ENCODE measurements at places on chromosomes 11 and 22. TPM values are rescaled to one million over a fixed set of nuclear protein-coding genes. Genes with fewer than 3 reads are reported as not detected.

DNA sequence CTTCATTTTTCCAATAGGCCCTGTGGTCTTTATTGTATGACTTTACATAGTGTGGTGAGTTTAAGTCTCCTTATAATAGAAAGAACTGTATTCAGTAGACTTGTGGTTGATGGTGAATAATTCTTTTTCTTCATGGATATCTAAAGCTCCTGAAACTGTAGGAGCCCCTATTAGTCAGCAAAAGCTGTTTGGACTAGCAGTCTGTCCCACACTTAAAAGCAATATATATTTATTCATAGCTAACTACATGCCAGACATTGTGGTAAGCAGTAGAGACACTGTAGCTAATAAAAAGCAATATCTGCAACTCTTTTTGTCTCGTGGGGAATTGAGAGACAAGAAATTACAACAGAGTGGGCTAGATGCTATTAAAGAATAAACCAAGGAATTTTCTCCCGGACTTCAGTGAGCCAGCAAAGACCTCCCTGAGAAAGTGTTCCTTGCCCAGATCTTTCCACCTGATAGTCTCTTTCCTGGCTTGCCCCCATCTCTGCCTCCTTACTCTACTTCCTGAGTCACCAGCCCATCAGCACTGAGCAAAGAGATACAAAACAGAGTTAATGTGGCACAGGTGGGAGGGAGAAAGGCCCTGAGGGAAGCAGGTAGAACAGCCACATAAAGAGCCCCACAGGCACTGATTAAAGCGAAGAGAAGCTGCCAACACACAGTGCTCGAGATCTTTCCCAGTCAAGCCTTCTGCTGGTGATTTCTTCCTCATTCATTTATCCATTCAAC is 1.4 kb upstream of the OR52W1 start:
- H3K4me3 ChIP-seq = no peak overlapping the region
- no peaks in the 10 kb centered on the region for H3K4me1 ChIP-seq
- H3K36me3 ChIP-seq = no peaks in the 10 kb centered on the region
- H3K27ac ChIP-seq = no peak overlapping the region
- no peak for DNase-seq

The LRP5 gene
- total RNA-seq = 19.2 TPM

The GGTLC2 gene
- total RNA-seq = not detected

DNA sequence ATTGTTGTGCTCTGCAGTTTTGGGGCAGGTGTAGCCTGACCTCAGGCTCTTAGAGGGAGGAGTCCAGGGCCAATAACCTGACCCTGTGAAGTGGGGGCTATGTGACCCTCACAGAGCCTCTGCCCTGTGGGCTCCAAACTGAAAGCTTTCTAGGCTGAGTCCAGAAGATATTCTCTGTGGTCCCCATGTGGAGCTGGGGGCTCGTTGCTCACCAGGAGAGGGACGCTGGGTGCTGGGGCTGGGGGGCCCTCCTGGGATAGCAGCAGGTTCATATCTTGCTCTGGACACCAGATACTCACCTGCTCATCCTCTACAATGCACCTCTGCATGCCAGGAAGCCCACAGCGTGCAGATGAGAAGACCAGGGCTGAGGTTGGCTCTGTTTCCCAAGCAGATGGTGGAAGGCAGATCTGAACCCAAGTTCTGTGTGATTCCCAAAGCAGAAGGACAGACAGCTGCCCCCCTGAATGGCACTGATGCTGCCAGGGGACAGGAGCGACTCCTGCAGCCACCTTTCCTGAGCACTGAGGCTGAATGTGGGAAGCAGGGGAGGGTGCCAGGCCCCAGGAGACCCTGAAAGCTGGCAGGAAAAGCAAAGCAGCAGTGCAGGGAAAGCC is 1022.0 kb downstream of the TBC1D22A start:
- DNase-seq = no peak
- no peak overlapping the region for H3K27ac ChIP-seq
- no peaks in the 10 kb centered on the region for H3K4me1 ChIP-seq

- no peaks in the 10 kb centered on the region for H3K4me1 ChIP-seq
- no peaks in the 10 kb centered on the region for H3K27me3 ChIP-seq
- H3K36me3 ChIP-seq = no peaks in the 10 kb centered on the region
- no peak for DNase-seq
- no peak overlapping the region for H3K27ac ChIP-seq
- H3K4me3 ChIP-seq = no peak overlapping the region
Measured at GRCh38 chr11:79129702-79130101, 311.1 kb downstream of the TENM4 start.

GRCh38 chr11:6203327-6203726 is 2.0 kb upstream of the C11orf42 start:
- H3K4me1 ChIP-seq = no peaks in the 10 kb centered on the region
- peaks cover 37% of the 10 kb centered on the region for H3K36me3 ChIP-seq
- H3K27me3 ChIP-seq = no peaks in the 10 kb centered on the region
- no peak for DNase-seq
- no peak overlapping the region for H3K4me3 ChIP-seq
- no peak overlapping the region for H3K27ac ChIP-seq

The DERL3 gene
- total RNA-seq = 0.54 TPM

DNA sequence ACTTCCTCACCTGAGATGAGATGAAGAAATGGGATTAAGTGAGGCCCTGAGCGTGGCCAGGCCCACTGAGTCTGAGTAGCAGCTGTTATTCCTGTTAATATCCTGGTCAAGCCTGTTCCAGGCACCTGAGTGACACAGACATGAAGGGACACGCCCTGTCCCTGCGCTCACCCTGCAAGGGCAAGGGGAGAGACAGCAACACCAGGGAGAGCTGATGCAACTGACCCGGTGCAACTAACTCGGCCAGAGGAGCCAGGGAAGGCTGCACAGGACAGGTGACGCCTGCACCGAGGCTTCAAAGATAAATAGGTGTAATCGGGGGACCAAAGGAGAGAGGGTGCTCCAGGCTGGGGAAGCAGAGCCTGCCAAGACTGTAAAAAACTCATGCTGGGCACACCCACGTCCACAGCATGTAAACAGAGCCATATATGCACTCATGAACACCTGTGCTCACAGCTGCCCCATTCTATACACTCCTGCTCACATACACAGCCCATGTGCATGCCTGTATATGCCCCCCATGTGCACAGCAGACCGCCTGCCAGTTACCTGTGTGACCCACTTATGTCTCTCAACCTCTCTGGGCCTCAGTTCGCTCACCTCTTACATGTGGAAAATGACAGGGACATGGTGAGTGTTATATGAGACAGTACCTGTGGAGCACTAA is 22.8 kb upstream of the GCAT start:
- no peaks in the 10 kb centered on the region for H3K4me1 ChIP-seq
- H3K4me3 ChIP-seq = no peak overlapping the region
- no peak for DNase-seq
- no peaks in the 10 kb centered on the region for H3K36me3 ChIP-seq

The SEPTIN3 gene
- not detected for total RNA-seq

The P2RY6 gene
- 1.7 TPM for total RNA-seq

- no peaks in the 10 kb centered on the region for H3K27me3 ChIP-seq
- no peak for DNase-seq
- peaks cover 33% of the 10 kb centered on the region for H3K4me1 ChIP-seq
- no peaks in the 10 kb centered on the region for H3K36me3 ChIP-seq
Measured at GRCh38 chr11:16572945-16573344, 165.5 kb upstream of the C11orf58 start.

DNA sequence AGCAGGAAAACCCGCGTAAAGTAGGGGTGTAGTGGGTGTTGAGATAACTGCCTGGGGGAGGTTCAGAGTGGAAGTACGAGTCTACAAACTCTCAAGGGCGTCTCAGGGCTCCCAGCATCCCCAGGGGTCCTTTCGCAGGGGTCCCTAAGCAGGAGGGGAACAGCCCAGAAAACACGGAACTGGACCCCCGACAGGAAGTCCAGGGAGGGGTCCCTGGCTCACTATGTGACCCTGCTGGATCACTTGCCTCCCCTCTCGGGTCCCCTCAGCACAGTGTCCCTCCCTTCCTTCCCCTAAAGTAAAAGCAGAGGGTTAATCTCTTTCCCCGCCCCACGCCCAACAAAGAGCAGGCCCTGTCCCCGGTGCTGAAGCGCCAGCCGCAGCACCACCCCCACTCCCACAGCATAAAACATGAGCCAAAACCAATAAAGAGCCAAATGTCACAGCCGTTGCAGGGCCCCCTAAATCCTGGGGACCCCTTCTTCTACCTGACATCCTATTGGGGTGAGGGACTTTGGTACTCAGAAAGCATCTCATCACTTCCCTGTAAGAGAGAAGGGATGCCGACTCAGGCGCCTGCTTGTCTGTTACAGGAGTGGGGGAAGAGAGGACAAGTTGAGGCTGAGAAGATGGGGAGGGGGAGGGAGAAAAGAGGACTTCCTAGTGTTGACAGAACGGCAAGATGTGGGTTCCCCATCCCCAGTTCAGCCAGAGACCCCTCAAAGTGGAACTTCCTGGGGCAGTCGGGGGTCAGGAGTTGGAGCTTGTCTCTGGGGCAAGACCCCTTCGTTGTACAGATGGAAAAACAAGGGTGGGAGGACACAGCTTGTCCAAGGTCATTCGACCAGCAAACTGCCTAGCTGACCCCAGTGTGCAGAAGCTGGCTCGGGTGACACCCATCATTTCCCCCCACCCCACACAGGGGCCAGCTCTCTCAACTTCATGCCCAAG is 1.4 kb upstream of the NEFH start:
- no peaks in the 10 kb centered on the region for H3K36me3 ChIP-seq
- H3K27ac ChIP-seq = no peak overlapping the region
- no peak overlapping the region for H3K4me3 ChIP-seq

The PLEKHA7 gene
- total RNA-seq = 2.6 TPM

The TUB gene
- total RNA-seq = 1.0 TPM

GRCh38 chr11:64384028-64384737 is 25.2 kb downstream of the RPS6KA4 start:
- H3K4me1 ChIP-seq = peaks cover 5% of the 10 kb centered on the region
- no peak for DNase-seq
- no peaks in the 10 kb centered on the region for H3K36me3 ChIP-seq
- H3K27me3 ChIP-seq = no peaks in the 10 kb centered on the region
- H3K27ac ChIP-seq = no peak overlapping the region

The YPEL4 gene
- 0.59 TPM for total RNA-seq

DNA sequence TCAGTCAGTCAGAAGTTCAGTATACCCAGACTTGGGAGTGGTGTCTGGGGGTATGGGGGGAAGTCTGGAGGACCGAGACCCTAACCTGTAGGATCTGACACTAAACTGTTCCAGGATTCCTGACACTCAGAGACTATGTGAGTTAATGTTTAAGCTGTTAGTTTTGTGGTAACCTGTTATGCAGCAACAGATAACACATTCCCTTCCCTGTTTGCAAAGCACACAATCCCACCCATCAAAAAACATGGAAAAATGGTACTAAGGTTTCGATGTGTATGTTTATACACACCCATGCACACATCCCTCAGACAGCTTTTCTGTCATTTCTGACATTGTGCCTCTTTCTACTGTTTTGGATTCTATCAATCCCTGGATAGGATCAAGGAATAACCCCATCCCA is 27.6 kb downstream of the ZNF280B start:
- no peaks in the 10 kb centered on the region for H3K27me3 ChIP-seq
- no peak overlapping the region for H3K4me3 ChIP-seq
- H3K4me1 ChIP-seq = no peaks in the 10 kb centered on the region

DNA sequence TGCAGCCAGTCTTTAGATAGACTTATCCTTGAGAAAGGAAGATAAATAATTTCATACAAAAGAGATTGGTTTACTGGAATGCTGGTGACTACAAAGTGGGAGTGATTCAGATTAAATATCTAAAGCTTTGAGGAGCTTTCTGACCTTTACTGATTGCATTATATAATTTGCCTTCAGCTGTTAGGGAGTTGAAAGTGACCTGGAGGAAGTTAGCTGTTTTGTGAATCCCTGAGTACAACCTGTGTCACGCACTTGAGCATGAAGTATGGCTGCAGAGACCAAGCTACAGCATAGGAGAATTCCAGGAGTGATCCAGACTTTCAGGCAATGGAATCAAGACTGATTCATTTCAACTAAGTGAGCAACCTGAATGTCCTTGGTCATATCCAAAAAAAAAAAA is 1848.3 kb upstream of the RAG2 start:
- H3K27me3 ChIP-seq = no peaks in the 10 kb centered on the region
- no peak overlapping the region for H3K27ac ChIP-seq
- H3K4me1 ChIP-seq = no peaks in the 10 kb centered on the region
- H3K4me3 ChIP-seq = no peak overlapping the region
- no peak for DNase-seq
- no peaks in the 10 kb centered on the region for H3K36me3 ChIP-seq

- H3K4me3 ChIP-seq = no peak overlapping the region
- H3K27ac ChIP-seq = no peak overlapping the region
- no peak for DNase-seq
- no peaks in the 10 kb centered on the region for H3K36me3 ChIP-seq
Measured at GRCh38 chr11:45289369-45289768, 3.2 kb upstream of the SYT13 start.

DNA sequence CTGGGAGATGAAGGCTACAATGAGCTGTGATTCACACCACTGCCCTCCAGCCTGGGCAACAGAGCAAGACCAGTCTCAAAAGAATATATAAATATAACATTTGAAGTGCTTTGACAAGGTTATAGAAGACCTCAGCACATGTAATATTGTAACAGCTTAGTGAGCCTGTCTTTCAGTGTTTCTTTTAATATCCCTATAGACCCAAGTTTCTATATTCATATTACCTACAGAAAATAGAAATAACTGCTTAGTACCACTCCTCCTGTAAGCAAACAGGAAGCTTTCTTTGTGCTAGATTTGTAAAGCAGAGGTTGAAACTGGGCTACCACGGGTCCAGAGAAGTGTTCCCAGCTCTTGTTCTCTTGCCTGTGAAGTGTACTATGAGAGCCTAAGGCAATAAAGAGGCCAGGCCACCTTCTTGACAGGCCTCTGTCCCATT is 68.2 kb downstream of the PPP2R1B start:
- DNase-seq = no peak
- H3K27ac ChIP-seq = no peak overlapping the region
- no peak overlapping the region for H3K4me3 ChIP-seq

GRCh38 chr11:59708537-59708936 is 5.1 kb downstream of the OR10V1 start:
- H3K36me3 ChIP-seq = no peaks in the 10 kb centered on the region
- no peaks in the 10 kb centered on the region for H3K4me1 ChIP-seq
- no peak for DNase-seq
- no peak overlapping the region for H3K4me3 ChIP-seq

DNA sequence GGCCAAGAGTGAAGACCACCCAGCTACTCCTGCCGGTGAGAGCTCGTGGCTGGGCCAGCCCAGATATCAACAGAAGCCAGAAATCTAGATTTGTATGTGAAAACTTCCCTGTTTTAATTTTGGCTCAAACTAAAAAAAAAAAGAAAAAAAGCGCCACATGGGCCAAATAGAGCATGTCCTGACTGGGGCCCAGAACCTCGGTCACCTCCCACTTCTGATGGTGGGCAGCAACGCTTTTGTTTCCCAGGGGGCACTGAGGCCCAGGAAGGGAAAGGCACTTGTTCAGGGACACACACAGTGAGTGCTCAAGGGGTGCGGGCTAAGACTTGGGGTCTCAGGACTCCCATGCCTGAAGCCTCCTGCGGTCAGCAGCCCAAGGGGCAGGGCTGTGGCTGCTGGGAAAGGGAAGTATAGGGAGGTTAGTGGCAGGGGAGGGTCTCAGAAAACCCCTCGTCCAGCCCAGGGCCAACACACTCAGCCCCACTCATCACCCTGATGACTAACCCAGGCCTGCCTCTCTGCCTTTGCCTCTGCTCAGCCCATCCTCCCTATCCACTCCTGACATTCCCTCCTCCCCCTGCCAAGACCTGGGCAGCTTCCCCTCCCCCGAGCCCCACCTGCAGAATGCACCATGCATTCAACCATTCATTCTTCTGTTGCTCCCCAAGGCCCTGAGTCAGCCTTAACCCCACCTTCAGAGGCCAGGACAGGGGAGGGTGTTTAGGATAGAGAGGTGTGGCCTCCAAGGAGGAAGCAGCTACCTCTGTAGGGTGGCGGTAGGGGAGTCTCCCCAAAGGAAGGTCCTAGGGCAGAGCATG is 30.0 kb upstream of the TCF20 start:
- no peak overlapping the region for H3K27ac ChIP-seq
- H3K36me3 ChIP-seq = no peaks in the 10 kb centered on the region
- no peaks in the 10 kb centered on the region for H3K27me3 ChIP-seq
- no peaks in the 10 kb centered on the region for H3K4me1 ChIP-seq

The USP35 gene
- 3.8 TPM for total RNA-seq

All from psoas muscle (tissue), 8 donors.